ENCODE measurements at places on chromosomes 4 and X.

DNA sequence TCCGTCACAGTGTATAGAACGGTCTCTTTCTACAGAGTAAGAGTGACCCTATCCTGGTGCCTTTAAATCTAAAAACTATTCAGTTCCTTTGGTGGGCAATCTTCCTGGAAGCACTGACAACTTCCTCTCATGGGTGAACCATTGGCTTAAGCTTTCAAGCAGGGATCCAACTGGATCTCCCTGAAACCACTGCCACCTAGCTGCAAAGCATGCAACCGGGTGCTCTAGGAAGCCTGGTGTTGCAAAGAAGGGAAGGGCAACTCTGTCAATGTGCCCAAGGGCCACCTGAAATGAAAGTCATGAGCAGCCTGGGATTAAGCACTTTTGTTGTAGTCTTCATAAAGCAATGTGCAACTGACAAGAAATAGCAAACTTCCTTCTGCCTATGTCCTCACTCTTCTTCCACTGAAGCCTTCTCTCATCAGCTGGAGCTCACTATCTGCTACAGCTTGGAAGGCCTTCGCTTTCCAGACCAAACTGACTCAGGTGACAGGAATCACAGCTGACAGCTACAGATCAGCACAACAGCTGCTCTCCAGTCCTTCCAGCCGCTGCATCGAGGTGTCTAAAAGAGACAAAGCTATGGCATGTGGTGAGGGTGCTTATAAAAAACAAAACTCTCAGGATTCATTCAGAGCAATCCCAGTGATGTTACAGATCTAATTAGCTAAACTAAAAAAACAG, 46.1 kb downstream of the SETD7 start:
- no peak for DNase-seq

- peak; percentile 79 for DNase-seq
Measured at GRCh38 chr4:153676984-153677383, 7.1 kb upstream of the TLR2 start.

GRCh38 chr4:112377171-112377570, 80.0 kb downstream of the ALPK1 start:
- DNase-seq: no peak

GRCh38 chrX:23008431-23009099, 8.8 kb downstream of the DDX53 start:
- no peak for DNase-seq

GRCh38 chrX:30065226-30065625, 150.1 kb upstream of the MAGEB2 start:
- DNase-seq: no peak

DNA sequence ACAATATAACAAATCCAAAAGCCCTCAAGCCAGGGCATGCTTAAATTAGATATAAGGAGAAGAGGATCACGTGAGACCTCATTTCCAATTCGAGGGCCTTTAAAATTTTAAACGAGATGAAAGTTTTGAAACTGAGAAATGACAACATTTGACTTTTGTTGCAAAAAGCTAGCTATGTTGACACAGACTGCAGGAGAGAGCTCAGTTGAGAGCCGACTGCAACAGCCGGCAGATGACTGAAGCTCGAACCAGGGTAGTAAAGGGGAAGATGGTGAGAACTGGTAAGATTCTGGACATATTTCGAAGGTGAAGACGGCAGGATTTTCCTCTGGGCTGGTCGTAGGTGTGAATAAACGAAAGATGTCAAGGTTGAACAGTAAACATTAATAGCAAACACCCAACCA, 773 bp downstream of the PRMT9 start:
- DNase-seq: no peak

DNA sequence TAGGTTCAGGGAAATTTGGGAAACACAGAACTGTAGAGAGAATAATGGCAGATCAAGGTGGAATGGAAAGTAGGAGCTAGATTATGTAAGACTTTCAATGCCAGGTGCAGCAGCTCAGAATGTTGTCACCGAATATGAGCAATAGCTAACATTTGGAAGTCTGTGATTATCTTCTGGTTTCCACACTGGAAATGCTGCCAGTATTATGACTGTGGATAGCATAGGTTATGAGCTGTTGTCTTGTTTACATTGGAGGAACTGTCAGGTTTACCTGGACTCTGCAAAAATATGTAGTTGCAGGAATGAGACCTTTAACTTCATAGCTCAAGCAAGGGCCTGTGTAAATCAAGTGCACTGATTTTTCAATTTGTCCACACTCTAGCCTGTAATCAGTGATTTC, 26.0 kb upstream of the TAF9B start:
- no peak for DNase-seq

GRCh38 chr4:165524532-165525190, 145.9 kb downstream of the CPE start:
- no peak for DNase-seq

DNA sequence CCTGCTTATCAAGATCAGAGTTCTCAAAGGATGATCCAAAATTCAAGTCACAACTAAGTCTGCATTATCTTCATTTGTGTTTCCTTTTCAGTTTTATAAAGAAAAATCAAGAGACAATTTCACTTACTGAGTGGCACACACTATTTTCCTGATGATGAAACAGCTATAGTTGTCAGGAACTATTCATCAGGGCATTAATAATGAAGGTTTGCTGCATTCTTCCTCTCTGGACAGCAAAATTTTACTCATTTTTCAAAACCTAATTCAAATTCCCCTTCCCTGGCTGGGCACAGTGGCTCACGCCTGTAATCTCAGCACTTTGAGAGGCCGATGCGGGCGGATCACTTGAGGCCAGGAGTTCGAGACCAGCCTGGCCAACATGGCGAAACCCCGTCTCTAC, 83.5 kb upstream of the SMIM10 start:
- no peak for DNase-seq

- DNase-seq: no peak
Measured at GRCh38 chr4:148453833-148454232, 11.6 kb upstream of the NR3C2 start.

DNA sequence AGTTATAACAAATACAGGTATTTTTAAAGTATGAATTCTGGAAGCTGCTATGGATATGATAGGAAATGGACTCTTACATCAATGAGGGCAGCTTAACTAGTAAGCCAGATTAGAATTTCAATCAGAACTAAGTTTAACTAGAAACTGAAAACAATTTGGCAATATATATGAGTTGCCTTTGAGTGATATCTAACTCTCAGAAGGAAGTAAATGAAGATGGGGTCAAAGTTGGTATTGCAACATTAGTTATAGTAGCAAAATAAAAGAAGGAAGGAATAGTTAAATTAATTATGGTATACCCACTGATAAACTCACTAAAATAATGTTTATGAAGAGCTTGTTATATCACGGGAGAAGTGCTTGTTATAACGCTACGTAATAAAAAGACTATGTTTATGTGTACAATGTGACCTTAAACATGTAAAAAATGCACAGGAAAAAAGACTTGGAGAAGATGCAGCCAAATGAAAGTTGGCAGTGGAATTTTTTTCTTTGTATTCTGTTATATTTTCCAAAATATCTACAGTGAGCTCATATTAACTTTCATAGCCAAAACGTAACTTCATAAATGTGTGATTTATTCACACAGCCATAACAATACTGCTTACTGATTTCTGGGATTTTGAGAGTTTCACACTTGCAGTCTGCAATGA, 34.5 kb downstream of the PHKA2 start:
- DNase-seq: no peak

DNA sequence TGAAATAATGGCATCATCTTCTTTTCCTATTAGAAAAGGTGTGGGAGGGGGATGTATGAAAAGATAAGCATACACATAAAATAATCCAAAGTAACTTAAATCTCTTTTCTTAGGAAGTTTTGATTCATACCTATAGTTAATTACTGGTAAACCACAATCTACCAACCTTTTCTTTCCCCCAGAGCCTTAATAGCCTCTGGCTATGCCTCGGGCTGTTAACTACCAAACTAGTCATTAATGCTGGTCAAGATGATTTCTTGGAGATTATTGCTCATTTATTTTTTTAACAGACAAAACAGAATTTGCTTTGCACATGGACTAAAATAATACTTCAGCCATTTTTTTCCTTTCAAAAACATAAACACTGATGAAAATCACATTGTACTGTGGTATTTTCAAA, 16.9 kb downstream of the NAA11 start:
- DNase-seq: no peak

DNA sequence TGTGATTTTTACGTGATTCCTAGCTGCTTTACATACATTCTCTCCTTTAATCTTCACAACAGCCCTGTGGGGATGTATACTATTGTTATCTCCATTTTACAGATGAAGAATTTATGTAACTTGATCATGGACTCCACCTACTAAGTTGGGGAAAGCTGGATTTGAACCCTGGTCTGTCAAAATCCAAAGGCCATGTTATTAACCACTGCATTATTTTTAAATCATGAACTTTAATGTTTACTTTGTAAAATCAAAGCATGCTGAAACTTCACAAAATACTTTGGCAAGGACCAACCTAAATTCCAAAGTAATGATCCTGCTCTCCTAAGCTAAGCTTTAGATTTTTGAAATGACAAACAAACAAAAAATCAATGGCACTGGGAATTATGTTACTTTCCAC, 26.1 kb downstream of the FAM47E start:
- no peak for DNase-seq

- no peak for DNase-seq
Measured at GRCh38 chrX:67582436-67582835, 38.6 kb downstream of the AR start.

DNA sequence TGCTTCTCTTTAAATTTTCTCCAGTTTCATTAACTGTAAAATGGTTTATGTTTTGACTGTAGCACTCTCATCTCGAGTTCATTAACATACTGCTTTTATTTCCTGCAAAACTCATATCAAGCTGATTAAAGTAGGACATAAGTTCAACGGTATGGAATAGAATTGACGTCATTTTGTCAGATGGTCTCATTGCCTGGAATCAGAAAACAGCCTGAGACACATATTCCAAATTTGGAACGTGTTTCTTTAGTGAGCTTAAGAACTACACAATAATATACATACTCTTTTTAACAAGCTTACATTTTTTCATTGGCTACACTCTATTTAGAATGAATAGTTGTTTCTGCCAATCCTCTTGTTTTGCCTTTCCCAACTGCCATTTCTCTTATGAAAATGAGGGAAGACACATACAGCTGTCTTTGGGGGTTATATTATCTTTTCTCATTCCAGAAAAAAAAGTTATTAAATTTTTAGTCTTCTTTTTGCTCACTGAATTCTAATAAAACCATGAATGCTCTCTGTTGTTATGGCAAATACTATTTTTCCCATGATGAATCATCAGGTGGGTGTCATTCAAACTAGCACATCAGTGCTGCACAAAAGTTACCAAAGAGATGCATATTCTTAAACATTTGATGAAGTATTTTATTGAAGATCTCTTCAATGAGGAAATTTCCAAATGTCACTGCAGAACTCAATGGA, 162.8 kb downstream of the GABRB1 start:
- no peak for DNase-seq

GRCh38 chrX:1788300-1788911, 173.5 kb downstream of the ASMT start:
- no peak for DNase-seq
